ENCODE measurements at places on chromosomes 1 and 21.

DNA sequence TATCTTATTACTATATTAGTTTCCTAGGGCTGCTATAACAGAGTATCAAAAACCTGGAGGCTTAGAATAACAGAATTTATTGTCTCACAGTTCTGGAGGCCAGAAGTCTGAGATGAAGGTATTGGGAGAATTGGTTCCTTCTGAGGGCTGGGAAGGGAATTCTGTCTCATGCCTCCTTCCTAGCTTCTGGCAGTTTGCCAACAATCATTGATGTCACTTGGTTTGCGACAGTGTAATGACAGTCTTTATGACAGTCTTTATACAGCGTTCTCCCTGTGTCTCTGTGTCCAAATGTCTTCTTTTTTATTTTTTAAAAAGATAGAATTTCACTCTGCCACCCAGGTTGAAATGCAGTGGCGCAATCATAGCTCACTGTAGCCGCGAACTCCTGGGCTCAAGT lies 15.8 kb upstream of the CENPF start:
- DNase-seq = no peak

GRCh38 chr1:113813218-113813617 lies 942 bp upstream of the RSBN1 start:
- DNase-seq = no peak

DNA sequence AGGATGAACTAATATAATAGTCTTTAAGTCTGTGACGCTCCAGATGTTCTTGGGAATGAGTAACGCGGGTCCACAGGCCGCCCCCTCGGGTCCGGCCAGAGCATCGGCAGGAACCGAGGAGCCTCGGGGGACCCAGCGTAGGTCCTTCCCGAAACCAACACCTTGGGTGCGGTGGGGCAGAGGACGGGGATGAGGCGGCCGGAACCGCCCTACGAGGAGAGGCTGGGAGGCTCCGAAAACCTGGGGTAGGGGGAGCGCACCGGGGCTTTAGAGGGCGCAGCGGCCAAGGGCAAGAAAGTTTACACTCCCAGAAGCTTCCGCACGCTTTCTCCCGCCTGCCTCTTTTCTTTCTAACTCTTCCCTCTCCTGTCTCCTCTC lies 7.1 kb downstream of the DMRTA2 start:
- no peak for DNase-seq

DNA sequence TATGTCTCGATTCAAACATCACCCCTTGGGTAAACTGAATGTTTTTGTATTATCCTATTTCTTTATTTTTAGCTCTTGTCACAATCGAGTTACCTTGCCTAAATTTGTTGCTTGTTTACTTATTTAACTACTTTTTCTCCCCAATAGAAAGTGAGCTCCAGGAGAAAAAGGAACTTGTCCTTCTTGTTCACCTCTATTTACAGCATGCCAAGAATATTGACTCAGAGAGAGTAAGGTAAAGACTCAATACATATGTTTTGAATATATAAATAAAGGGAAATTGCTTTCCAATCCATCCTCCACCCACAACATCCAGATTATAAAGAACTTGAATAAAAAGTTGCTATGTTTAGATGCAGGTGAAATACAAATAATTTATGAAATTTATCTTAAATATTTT lies 107.3 kb upstream of the PDC start:
- DNase-seq = no peak

DNA sequence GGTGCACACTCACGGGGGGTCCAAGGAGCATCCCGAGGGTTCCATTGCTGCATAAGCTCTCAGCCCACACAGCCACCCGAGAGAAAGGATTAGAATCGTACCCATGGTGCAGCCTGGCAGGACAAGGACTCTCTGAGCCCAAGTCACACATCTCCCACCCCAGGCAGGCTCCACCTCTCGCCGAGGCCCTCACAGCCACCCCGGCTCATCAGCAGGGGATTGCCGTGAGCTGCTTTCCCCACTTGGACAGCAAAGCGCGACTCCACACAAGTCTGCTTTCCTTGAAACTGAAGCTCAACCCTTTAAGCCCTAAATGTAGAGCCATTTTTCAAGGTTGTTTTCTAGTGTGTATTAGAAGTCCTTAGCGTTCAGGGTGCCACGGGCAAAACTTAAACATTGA lies 306.4 kb upstream of the VAMP3 start:
- no peak for DNase-seq

DNA sequence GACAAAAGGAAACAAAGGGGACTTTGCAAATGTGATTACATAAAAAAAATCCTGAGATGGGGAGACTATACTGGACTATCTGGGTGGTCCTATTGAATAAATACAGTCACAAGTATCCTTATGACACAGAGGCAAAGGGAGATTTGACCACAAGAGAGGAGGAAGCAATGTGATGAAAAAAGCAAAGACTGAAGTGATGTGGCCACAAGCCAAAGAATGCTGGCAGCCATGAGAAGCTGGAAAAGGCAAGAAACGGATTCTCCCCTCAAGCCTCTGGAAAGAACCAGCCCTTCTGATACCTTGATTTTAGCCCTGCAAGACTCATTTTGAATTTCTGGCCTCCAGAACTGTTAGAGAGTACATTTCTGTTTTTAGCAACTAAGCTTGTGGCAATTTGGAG lies 36.4 kb downstream of the OLFML2B start:
- DNase-seq = no peak

- no peak for DNase-seq
Measured at GRCh38 chr1:199313444-199313843, 674.6 kb downstream of the PTPRC start.

DNA sequence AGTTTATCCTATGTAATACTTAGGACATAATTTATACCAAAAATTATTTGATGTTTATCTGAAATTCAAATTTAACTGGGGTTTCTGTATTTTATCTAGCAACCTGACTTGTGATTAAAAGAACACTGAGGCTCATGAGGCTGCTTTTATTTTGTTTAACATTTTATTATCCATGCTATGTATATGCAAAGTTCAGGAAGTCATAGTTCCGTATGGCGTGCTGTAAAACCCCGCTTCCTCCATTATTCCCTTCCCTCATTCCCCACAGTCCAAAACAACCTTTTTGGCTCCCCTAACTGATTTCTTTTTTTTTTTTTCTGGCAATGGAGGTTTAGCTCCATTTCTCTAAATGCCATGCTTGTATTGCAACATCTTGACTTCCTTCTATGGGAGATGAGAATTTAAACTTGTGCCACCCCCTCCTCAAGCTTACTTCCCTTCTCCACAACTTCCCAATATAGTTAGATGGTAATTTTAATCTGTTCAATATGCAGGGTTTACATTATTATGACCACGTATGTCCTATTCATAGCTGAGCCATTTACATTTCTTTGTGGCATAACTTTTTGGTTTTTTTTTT lies 138.0 kb upstream of the DNAH14 start:
- DNase-seq = no peak

- no peak for DNase-seq
Measured at GRCh38 chr21:41188486-41189149, 20.7 kb downstream of the BACE2 start.

DNA sequence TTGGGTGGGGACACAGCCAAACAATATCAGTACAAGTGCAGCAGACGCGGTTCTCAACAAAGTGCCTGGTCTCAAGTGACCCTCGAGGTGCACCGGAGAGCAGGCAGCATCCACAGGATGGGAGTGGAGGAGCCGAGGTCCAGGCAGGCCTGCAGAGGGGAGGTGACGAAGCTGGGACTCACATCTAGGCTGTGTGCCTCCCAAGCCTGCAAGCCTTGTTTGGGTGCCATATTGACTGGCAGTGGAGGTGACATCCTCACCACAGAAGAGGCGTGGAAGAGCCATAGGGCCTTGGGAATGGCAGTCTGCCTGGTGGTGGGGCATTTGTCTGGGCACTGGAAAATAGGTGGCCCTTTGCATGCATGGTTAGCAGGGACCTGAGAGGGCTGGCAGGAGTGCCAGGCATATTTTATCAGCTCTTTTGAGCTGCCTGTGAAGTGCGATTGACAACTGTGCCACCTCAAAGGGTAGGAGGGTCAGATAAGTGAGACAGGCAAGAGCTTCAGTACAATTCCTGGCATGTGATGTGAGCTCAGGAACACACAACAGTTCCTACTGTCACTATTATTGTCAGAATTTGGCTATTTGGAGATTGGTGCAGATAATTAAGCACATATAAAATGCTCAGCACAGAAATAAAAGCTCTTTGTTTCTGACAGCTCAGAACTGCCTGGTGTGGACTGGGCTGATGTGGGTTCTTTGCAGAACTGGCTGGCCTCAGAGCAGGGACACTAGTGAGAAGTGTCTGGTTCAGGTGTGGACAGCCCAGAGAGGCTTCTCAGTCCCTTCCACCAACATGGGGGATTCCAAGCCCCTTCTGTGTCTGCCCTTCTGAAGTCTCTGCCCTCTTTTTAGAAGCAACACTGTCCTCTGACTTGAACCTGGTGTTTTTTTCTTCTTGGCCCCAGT lies 347.6 kb upstream of the AJAP1 start:
- no peak for DNase-seq

DNA sequence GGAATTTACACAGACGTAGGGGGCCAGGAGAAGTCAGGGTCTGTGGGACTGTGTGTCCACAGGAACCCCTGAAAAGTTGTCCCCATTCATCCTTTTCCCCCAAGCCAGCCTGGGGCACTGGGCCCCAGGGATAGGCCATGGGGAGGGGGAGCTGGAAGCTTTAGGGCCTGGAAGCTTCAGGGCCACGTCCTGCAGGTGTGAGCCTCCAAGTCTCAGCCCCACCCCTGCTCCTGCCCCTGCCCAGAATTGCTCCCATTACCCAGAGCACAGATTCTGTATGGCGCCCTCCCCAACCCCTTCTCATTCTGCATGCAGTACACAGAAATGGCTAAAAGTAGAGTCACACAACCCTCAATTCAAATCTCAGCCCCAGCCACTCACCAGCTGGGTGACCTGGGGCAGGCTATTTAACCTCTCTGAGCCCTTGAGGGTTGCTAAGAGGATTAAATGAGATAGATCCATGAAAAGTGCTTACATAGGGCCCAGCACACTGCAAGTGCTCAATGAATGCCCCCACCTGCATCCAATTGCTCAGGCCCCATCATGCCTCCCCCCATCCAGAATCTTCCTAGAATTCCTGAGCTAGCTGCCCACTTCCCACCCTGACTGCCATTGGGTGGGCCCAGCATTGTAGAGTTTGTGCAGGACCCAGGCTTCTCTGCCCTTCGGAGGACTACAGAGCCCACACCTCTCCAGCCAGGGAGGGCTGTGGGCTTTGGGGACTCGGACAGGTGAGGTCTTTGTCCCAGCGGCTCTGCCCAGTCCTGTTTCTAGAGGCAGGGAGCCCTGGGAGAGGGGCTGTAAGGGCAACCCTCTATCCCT lies 6.5 kb downstream of the RAP1GAP start:
- DNase-seq = no peak

GRCh38 chr1:219782311-219782710 lies 146.0 kb downstream of the SLC30A10 start:
- no peak for DNase-seq

GRCh38 chr1:224359207-224359606 lies 2.5 kb downstream of the CNIH4 start:
- no peak for DNase-seq

- no peak for DNase-seq
Measured at GRCh38 chr1:32984455-32985171, 20.0 kb upstream of the RNF19B start.

GRCh38 chr1:58861506-58861905 lies 77.7 kb upstream of the JUN start:
- DNase-seq = no peak

- DNase-seq = no peak
Measured at GRCh38 chr1:206022766-206023165, 929 bp downstream of the CTSE start.

DNA sequence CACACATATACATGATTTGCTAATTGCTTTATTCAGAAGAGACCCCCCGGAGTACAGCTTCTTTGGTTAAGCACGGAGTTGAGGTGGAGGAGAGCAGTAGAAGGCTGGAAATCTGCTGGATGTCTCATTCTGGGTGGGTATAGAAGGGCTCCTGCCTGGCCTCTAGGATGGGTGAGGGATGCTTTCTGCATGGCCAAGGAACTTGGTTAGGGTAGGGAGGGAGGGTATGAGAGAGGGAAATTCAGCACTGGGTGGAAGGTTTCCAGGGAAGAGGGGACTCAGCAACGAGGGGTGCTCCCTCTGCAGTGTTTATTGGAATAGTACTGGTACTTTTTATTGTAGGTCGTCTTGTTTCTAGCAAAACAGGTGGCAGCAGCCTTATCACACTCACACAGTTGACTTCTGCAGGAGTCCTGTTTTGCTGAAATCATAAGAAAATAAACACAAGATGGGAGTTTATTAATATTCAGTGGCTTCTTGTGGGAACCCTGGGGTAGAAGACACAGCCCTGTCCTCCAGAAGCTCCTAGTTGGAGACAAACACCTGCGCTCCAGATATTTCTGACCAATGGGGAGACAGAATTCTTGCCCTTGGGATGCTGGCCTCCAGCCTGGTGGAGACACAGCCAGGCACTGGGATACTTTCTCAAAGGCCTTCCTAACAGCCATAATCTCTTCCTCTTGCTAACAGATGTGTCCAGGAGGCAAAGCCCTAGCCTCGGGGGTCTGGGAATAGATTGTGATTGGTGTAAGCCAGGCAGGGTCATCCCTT lies 3.8 kb downstream of the PLA2G2A start:
- no peak for DNase-seq

DNA sequence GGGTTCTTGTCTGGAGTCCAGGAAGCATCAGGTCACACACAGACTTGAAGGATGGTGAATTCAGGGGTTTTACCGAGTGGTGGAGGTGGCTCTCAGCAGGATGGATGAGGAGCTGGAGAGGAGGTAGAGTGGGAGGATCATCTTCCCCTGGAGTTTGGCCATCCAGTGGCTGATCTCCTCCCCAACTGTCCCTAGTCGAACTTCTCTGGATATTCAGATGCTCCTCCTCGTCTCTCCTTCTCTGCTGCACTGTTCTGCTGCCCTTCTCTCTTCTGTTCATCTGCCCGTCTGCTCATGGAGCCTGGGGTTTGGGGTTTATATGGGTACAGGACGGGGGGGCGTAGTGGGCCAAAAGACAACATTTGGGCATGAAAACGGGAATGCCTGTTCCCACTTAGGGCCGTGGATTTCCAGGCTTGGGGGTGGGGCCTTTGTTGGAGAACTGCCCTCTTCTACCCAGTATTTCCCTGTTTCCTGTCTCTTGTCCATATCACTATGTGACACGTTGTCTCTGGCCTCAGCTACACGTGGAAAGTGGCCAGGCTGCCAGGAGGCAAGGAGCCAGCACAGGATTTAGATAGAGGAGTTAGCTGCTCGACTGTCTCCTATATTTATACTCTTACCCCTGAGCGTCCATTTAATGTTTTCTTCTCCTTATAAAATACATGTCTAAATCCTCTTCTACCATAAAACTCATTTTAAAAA lies 76.7 kb downstream of the SIPA1L2 start:
- no peak for DNase-seq

GRCh38 chr1:116877141-116877818 lies 32.4 kb upstream of the PTGFRN start:
- DNase-seq = no peak

DNA sequence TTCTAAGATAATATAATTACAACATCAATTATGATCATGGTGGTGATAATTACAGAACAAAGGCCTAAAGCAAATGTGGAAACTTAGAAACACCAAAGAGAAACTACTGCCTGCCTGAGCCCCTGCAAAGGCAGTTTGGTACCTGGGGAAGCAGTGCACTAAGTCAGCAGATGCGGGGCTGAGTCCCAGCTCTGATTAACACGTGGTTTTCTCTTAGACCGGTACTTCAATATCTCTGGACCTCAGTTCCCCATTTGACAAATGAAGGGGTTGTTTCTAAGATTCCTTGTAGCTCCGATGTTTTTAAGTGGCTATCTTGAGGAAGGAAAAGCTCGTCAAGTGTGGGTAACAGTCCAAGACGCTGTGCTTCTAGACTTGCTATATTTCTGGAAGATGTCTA lies 16.7 kb upstream of the PLEKHA6 start:
- DNase-seq = no peak

- no peak for DNase-seq
Measured at GRCh38 chr1:203636291-203636690, 9.7 kb downstream of the ATP2B4 start.

GRCh38 chr1:193952778-193953374 lies 766.5 kb upstream of the B3GALT2 start:
- no peak for DNase-seq
